ENCODE measurements at places on chromosomes 1 and 21. TPM values are rescaled to one million over a fixed set of nuclear protein-coding genes. Genes with fewer than 3 reads are reported as not detected.
A peak's percentile ranks its signal among the peaks of the same experiment; 100 is the strongest.

The BEST4 gene
- not detected for total RNA-seq

The DNASE2B gene
- total RNA-seq = not detected

GRCh38 chr1:19817160-19817559, 2.1 kb upstream of the RNF186 start:
- no peak overlapping the region for H3K27ac ChIP-seq
- DNase-seq = no peak
- H3K27me3 ChIP-seq = no peaks in the 10 kb centered on the region
- H3K4me3 ChIP-seq = no peak overlapping the region
- H3K4me1 ChIP-seq = no peaks in the 10 kb centered on the region
- no peaks in the 10 kb centered on the region for H3K36me3 ChIP-seq

DNA sequence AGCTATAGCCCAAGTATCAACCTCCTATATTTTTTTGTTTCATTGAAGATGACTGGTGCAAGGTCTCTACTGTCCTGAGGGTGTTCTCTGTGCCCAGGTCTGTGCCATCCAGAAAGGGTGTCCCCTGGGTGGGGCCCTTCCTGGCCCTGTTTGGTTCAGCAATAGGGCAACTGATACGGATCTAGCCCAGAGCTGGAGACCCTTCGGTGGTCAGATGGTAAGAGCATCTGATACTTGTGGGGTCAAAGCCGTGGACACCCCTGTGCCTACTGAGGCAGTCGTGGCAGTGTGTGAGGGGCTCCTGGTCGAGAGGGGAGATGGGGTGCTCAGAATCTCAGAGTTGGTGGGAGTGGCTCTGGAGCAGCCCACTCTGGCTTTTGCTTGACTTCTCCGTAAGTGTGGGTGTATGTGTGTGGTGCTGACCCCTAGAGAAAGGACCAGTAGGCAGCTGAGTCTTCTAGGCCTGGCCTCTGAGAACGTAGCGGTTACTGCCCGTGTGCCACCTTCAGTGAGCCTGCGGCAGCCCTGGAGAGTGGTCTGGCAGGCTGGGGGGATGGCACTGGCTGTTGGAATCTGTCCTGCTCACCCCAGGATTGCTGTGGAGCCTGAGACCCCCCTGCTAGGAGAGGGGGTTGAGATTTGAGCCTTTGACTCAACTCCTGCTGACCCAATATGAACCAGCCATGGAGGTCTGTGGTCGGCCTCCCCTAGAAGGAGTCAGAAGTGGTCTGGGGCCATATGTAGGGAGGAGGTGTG, 2.7 kb downstream of the AMPD2 start:
- DNase-seq = no peak
- peak overlapping the region; percentile 84 for H3K27ac ChIP-seq
- H3K27me3 ChIP-seq = no peaks in the 10 kb centered on the region
- H3K36me3 ChIP-seq = peaks cover 14% of the 10 kb centered on the region
